ENCODE measurements at places on chromosomes 6 and 20. TPM values are rescaled to one million over a fixed set of nuclear protein-coding genes. Genes with fewer than 3 reads are reported as not detected.

The METTL24 gene
- 6.6 TPM for total RNA-seq

The CEP250 gene
- 10.1 TPM for total RNA-seq

The BTN2A1 gene
- 18.4 TPM for total RNA-seq

The ULBP1 gene
- not detected for total RNA-seq

The OPRM1 gene
- 0.98 TPM for total RNA-seq

DNA sequence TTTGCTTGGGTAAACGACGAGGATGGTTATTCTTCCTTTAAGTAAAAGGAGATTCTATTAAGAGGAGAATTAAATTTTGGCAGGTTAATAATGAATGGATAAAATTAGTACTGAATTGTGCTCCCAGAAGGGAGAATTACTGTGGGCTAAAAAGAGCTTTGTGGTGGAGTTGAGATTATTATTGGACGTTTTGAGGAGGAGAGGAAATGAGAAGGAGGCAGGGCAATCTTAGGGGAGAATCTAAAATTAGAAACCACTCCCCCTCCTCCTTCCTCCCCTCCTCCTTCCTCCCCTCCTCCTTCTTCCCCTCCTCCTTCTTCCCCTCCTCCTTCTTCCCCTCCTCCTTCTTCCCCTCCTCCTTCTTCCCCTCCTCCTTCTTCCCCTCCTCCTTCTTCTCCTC lies 331.8 kb downstream of the PRL start:
- H3K4me3 ChIP-seq = no peak overlapping the region
- H3K4me1 ChIP-seq = no peaks in the 10 kb centered on the region
- no peak for DNase-seq
- H3K36me3 ChIP-seq = no peaks in the 10 kb centered on the region
- no peaks in the 10 kb centered on the region for H3K27me3 ChIP-seq

- H3K27ac ChIP-seq = no peak overlapping the region
- peaks cover 17% of the 10 kb centered on the region for H3K4me1 ChIP-seq
- no peak overlapping the region for H3K4me3 ChIP-seq
- H3K36me3 ChIP-seq = no peaks in the 10 kb centered on the region
- H3K27me3 ChIP-seq = no peaks in the 10 kb centered on the region
These were observed 41.1 kb downstream of the FARS2 start for GRCh38 chr6:5302220-5302946.

GRCh38 chr6:153301602-153302001 lies 170.5 kb upstream of the RGS17 start:
- no peak for DNase-seq
- no peaks in the 10 kb centered on the region for H3K4me1 ChIP-seq
- H3K27ac ChIP-seq = no peak overlapping the region
- H3K36me3 ChIP-seq = no peaks in the 10 kb centered on the region

DNA sequence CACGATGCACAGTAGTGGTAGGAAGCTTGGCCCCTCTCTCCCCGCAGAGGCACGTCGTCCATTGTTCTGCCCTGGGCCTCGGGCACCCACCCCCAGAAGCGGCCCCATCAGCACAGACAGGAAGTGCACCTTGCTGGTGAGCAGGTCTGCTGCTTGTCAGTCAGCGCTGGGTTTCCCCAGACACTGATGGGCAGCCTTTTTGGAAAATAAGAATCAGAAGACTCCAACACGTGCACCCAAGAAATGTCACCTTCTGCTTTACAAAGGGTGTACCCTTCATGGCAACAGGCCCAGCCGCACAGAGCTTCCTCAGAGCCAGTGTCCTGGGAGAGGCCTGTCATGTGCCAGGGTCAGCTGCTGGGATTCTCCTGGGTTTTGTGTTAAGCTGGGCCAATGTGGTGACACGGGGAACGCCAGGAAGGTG lies 34.7 kb upstream of the IRF4 start:
- DNase-seq = no peak
- no peaks in the 10 kb centered on the region for H3K27me3 ChIP-seq
- H3K27ac ChIP-seq = no peak overlapping the region
- no peaks in the 10 kb centered on the region for H3K4me1 ChIP-seq
- H3K4me3 ChIP-seq = no peak overlapping the region

GRCh38 chr6:71496722-71497033 lies 208.1 kb downstream of the OGFRL1 start:
- no peak overlapping the region for H3K4me3 ChIP-seq
- H3K4me1 ChIP-seq = no peaks in the 10 kb centered on the region
- H3K36me3 ChIP-seq = no peaks in the 10 kb centered on the region
- no peaks in the 10 kb centered on the region for H3K27me3 ChIP-seq
- no peak overlapping the region for H3K27ac ChIP-seq

- no peaks in the 10 kb centered on the region for H3K4me1 ChIP-seq
- H3K4me3 ChIP-seq = no peak overlapping the region
These were observed 158.4 kb downstream of the IBTK start for GRCh38 chr6:82088978-82089771.

DNA sequence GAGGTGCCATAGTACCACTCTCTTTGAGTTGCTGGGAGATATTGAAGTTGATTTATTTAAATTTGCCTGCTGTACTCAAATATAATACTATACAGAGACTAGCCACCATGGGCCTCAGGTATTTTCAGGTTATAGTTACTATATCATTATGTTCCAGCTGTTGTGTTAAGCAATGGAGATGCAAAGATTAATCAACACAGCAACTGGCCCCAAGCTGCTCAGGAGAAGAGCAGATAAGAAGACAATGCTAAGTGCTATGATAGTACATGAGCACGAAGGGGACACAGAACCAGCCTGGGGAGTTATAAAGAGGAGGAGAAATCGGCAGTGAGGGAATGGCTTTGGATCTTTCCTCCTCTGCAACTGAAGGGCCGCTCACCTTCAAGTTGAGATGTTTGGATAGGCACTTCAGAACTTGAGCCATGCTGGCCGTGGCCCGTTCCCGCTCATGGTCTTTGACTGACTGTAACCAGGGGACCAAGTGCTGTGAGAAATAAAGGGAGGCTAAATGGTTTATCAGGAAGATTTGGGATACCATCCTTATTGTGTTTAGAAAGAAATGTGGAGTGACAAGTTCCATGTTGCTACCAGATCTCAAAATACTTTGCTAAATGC lies 24.3 kb upstream of the RPN2 start:
- no peak overlapping the region for H3K27ac ChIP-seq
- H3K4me1 ChIP-seq = no peaks in the 10 kb centered on the region
- DNase-seq = no peak
- H3K27me3 ChIP-seq = no peaks in the 10 kb centered on the region

- H3K4me1 ChIP-seq = peaks cover 28% of the 10 kb centered on the region
- H3K27me3 ChIP-seq = no peaks in the 10 kb centered on the region
- no peak for DNase-seq
These were observed 5.3 kb upstream of the CPNE5 start for GRCh38 chr6:36844232-36845170.

DNA sequence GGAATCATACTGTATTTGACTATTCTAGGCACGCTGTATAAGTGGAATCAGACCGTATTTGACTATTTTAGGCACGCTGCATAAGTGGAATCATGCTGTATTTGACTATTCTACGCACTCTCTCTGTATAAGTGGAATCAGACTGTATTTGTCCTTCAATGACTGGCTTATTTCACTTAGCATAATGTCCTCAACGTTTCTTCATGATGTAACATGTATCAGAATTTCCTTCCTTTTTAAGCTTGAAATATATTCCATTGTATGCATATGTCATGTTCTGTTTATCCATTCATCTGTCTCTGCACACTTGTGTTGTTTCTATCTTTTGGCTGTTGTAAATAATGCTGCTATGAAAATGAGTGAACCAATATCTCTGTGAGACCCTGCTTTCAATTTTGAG lies 5.7 kb downstream of the CCDC170 start:
- H3K36me3 ChIP-seq = no peaks in the 10 kb centered on the region
- no peak for DNase-seq
- H3K27me3 ChIP-seq = no peaks in the 10 kb centered on the region
- H3K4me3 ChIP-seq = no peak overlapping the region
- no peak overlapping the region for H3K27ac ChIP-seq

All from vagina (tissue), 2 donors.